Karpas-422 (cell line): ENCODE measurements at places on chromosomes 11 and 22. TPM values are rescaled to one million over a fixed set of nuclear protein-coding genes. Genes with fewer than 3 reads are reported as not detected.

The IFITM10 gene
- total RNA-seq: not detected in 2 replicates

The SCO2 gene
- 1.1 and 14.2 TPM in 2 replicates for total RNA-seq

DNA sequence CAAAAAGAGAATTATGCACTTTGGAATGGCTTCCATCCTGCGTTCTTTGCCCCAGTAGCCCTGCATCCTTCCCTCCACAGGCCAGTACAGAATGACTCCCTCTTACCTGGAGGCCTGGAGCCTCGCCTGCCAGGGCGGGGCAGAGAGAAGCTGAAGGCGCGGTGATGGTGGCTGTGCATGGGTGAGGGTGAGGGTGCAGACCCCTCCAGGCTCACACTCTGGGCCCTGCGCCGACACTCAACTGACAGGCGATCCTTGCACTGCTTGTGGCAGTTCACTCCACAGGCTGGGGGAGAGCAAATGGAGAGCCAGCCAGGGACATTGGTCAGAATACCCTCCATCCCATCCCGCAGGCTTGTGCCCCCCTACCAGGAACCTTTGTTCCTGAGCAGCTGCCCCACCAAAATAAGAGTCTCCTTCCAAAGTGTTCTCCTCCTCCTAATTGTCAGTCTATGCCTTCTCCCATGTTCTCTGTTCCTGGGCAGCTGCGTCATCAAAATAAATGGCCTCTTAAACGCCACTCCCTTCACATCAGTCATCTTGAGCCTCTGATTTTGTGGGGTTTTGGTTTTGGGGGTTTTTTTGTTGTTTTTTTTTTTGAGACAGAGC is 5.9 kb upstream of the NRXN2 start:
- no peaks in the 10 kb centered on the region for H3K4me1 ChIP-seq
- no peak overlapping the region for H3K4me3 ChIP-seq
- H3K27me3 ChIP-seq: no peaks in the 10 kb centered on the region
- no peak overlapping the region for H3K27ac ChIP-seq
- no peak for DNase-seq

GRCh38 chr11:72899238-72899637 is 85.0 kb downstream of the ATG16L2 start:
- no peaks in the 10 kb centered on the region for H3K4me1 ChIP-seq
- H3K27ac ChIP-seq: no peak overlapping the region
- H3K36me3 ChIP-seq: peaks cover 9% of the 10 kb centered on the region; the same call in 1 of the 2 replicates
- H3K27me3 ChIP-seq: no peaks in the 10 kb centered on the region

DNA sequence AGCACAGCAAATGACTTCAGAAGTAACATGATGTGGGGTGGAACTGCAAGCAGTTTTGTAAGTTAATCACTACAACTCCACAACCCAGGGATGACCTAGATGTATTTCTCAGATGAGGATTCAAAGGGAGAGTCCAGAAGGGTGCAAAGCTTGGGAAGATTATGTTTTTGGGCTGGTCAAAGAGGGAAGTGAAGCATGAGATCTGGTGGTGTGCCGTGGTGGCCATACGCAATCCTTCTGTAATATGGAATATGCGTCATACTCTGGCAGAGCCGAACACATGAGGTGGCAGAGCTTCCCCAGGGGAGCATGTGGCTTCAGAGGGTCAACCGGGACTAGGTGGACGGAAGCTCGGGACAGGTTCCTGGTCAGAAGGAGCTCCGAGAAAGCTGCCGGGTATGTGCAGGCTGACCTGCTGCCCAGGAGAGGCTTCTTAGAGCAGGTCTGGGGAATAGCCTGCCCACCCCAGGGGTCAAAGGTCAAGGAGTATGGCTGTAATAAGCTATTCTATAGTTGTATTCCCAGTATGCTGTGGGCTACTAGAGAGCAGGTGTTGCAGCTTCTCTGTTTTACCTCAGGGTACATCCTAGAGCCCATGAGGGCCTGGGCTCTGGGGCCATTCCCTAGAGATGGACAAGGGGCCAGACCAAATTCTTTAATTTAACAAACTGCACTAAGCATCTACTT is 70.1 kb upstream of the PHOX2A start:
- H3K36me3 ChIP-seq: no peaks in the 10 kb centered on the region
- H3K27me3 ChIP-seq: no peaks in the 10 kb centered on the region
- H3K4me3 ChIP-seq: no peak overlapping the region
- peaks cover 6% of the 10 kb centered on the region for H3K4me1 ChIP-seq
- H3K27ac ChIP-seq: no peak overlapping the region
- DNase-seq: no peak

- H3K27me3 ChIP-seq: no peaks in the 10 kb centered on the region
- H3K4me3 ChIP-seq: no peak overlapping the region
- H3K4me1 ChIP-seq: peaks cover 37% of the 10 kb centered on the region
- DNase-seq: no peak
- no peak overlapping the region for H3K27ac ChIP-seq
Observed at GRCh38 chr22:26476705-26477340, 6.8 kb downstream of the HPS4 start.

GRCh38 chr11:45144126-45145082 is 2.0 kb upstream of the PRDM11 start:
- no peak for DNase-seq
- no peak overlapping the region for H3K4me3 ChIP-seq
- no peaks in the 10 kb centered on the region for H3K27me3 ChIP-seq
- H3K27ac ChIP-seq: no peak overlapping the region
- H3K4me1 ChIP-seq: peaks cover 16% of the 10 kb centered on the region
